Effector memory CD4-positive, alpha-beta T cell (primary cell): ENCODE measurements at places on chromosomes 2 and 18.

GRCh38 chr2:9984217-9984739 is 32.8 kb downstream of the GRHL1 start:
- DNase-seq, result no peak

- DNase-seq, result no peak
These were observed 71.8 kb downstream of the CMPK2 start for GRCh38 chr2:6793913-6794312.

GRCh38 chr2:107267086-107267485 is 381.1 kb upstream of the ST6GAL2 start:
- DNase-seq, result no peak

GRCh38 chr2:16215902-16216557 is 275.7 kb downstream of the MYCN start:
- DNase-seq, result no peak

- no peak for DNase-seq
These were observed 438.9 kb downstream of the PTPRM start for GRCh38 chr18:8005870-8006569.

- no peak for DNase-seq
These were observed 140.2 kb upstream of the COPS8 start for GRCh38 chr2:236945431-236946016.

GRCh38 chr2:49569176-49569575 is 414.9 kb upstream of the FSHR start:
- DNase-seq, result no peak

- no peak for DNase-seq
These were observed 67.4 kb upstream of the HPCAL1 start for GRCh38 chr2:10235099-10235908.

GRCh38 chr2:240956935-240957655 is 41.3 kb upstream of the SNED1 start:
- DNase-seq, result no peak

DNA sequence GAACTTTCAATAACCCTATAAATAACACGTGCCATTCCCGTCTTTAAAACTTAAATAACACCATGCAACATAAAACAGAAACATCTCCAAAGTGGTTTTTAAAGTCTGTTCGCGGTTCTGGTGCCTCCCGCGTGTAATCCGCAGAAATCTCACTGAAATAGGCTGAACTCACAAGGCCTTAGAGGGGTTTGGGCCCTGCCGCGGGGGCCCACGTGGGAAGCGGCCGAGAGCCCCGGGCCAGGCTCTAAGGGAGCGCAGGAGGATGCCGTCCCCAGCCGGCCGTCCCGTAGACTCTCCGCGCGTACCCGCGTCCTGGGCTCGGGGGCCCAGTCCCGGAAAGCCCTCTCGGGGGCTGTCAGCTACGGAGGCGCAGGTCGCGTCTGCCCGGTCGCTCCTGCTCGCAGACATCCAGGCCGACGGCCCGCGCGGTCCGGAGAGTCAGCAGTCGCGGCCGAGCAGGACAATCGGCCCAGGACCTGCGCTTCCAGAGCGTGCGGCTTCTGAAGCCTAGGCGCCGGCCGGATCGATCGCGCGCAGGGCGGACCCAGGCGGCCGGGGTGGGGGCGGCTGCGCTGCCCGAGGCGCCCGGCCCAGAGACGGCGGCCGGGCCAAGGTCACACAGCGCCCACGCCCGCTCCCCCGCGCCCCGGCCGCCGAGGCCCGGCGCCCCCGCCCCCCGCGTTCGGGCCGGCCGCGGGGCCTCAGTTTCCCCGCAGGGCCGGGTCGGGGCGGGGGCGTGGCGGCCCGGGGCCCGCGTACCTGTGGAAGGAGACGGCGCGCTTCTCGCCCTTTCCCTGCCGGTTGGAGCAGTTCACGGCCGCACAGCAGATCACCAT is 558 bp downstream of the THAP4 start:
- DNase-seq, result no peak

GRCh38 chr18:44186001-44186400 is 494.7 kb upstream of the SETBP1 start:
- no peak for DNase-seq

GRCh38 chr2:70994009-70994698 is 519 bp downstream of the TEX261 start:
- no peak for DNase-seq

- DNase-seq, result no peak
These were observed 389.2 kb downstream of the TMEM182 start for GRCh38 chr2:103151046-103151445.

DNA sequence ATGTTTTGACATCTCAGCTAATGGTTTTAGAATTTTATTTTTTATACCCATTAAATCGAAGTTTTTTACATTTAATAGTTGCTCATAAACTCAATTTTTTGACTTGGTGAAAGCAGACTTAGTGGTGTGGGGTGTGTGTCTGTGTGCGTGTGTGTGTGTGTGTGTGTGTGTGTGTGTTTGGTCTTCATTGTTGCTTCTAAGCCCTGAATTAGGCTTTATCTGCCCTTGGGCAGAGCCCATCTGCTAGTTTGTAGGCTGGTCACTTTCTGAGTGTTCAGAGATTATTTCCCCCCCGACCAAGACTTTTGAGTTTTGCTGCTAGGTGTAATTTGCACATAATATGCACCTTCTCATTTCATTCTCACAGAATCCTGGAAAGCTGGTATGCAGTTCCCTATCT is 14.3 kb downstream of the PAX3 start:
- no peak for DNase-seq

GRCh38 chr2:209351636-209352035 is 72.2 kb upstream of the MAP2 start:
- DNase-seq, result no peak
